T follicular helper cell (primary cell): ENCODE measurements at places on chromosomes 7 and 10.

DNA sequence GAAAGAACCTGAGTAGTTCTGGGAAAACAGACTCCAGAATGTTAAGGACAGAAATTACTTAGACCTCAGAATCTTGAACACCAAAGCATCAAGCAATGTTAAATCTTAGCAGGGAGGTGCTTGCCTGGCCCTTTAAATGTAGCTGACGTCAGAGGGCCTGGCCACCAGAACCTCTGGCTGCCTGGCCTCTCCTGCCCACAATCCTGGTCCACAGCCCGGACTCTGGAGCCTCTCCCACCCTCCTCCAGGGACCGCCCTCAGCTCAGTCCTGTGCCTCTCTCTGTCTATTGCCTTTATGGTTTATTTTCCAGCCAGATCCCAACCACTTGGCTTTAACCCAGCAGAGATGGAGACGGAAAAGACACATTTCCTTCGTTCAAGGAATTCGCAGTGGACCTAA, 42.2 kb upstream of the EGR2 start:
- no peak for DNase-seq

DNA sequence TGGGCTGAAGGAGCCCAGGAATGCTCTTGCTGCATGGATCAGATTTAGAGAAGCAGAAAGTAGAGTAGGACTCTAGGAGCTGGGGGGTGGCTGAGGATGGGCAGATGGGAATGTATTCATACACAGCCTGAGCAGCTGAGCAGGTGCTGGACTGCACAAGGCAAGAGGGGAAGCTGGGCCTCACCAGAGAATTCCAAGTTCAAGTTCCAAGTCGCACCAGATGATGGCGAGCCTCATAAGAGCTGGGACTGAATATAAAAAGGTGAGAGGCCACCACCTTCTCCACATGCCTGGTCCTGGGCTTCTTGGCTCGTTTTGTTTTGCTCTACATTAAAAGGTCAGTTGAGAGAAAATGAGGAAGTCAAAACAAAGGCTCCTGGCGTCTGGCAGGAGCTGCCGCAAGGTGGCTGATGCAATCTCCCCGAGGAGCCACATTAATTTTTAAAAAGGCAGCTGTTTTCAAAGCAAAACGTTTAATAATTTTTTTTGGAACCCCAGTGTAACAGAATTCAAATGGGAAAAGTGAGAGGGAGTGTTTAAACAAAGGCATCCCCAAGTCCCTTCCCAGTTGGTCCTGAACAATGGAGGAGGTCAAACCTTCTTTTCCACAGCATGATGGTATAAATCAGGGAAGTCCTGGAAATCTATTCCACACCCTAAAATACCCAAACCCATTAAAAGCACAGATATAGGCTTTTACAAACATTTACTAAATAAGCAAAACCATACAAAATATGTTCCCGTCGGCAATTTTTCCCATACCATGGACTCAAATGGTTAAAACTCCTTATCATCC, 9.5 kb downstream of the CYREN start:
- no peak for DNase-seq

- no peak for DNase-seq
These were observed 3.7 kb upstream of the ZNF800 start for GRCh38 chr7:127396184-127396583.

DNA sequence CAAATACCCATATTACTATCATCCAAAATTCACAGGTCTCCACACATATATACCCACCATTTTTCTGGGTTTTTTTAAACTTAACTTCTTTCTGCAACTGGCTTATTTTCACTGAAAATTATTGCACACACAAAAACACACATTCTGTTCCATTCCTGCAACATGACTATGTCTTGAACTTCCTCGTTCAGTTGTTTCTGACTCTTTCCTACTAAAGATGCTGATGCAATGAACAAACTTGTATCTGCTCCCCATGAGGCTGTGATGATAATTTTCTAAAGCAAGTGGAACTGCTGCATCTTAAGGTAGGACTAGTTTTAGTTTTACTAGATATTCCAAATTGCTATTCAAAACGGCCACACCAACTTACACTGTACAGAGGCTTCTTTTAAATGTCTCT, 77.7 kb downstream of the OSBPL3 start:
- no peak for DNase-seq

- DNase-seq: no peak
These were observed 1.9 kb upstream of the ZNF775 start for GRCh38 chr7:150377196-150377595.

DNA sequence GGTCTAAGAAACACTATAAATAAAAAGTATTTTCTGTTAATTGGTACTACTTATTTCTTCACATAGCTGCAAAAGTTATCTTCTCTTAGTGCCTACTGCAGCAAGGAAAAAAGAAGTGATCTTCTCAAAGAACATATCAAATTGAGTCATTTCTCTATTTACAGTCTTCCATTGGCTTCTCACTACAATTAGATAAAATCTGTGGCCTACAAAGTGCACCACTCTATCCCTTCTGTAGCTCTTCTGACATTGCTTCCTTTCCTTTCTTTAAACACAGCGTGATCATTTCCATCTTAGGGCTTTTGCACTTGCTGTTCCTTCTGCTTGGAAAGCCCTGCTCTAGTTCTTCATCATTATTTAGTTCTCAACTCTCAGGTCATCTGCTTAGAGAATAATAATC, 44.7 kb downstream of the MXI1 start:
- no peak for DNase-seq

DNA sequence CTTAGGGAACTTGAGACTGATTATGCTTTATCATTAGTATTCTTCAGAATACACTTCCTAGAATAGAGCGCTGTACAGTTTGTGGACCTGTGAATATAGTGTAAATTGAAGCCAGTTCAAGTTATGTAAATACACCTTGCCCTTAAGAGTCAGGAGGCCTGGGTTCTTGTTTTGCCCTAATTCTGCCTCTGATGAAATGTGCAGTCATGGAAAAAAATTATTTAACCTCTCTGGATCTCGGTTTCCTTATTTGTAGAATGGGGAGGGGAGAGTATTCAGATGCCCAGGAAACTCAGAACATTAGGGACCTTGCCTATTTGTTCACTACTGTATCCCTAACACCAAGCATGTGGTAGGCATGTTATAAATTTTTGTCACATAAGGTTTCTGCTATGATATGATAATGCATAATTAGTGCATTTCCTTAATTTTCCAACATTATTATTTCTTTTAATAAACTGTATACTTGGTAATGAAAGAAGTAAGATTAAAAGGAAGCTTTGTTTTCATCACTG, 1.3 kb downstream of the EXOC6 start:
- DNase-seq: no peak

- DNase-seq: no peak
These were observed 39.4 kb downstream of the CCNJ start for GRCh38 chr10:96082748-96083147.

DNA sequence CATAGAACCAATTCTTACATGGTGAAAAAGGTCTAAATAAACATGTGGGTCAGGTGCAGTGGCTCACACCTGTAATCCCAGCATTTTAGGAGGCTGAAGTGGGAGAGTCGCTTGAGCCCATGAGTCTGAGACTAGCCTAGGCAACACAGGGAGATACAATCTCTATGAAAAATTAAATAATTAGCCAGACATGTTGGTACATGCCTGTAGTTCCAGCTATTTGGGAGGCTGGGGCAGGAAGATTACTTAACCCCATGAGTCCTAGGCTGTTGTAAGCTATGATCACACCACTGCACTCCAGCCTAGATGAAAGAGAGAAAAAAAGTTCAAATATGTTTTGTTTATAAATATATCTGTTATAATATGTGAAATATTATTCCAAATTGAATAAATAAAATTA, 643.6 kb downstream of the IPMK start:
- DNase-seq: no peak

- no peak for DNase-seq
These were observed 184.8 kb downstream of the SEMA3A start for GRCh38 chr7:84009782-84010181.

DNA sequence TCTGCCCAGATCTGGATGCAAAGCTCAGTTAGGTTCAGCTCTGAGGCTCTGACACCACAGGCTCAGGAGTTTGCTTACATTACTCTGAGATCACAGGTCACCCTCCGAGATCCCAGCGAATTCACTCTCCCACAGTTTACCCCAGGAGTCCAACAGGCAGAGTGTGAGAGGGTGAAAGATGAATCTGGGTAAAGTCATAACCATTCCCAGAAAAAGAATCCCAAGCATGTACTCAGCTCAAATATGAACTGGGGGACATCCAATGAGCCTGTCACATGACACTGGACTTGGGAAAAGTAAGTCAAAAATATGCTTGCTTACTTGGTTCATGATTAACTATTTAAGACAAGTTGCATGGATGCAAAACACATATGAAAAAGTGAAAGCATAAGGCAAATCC, 110.3 kb upstream of the ARID5B start:
- DNase-seq: no peak

DNA sequence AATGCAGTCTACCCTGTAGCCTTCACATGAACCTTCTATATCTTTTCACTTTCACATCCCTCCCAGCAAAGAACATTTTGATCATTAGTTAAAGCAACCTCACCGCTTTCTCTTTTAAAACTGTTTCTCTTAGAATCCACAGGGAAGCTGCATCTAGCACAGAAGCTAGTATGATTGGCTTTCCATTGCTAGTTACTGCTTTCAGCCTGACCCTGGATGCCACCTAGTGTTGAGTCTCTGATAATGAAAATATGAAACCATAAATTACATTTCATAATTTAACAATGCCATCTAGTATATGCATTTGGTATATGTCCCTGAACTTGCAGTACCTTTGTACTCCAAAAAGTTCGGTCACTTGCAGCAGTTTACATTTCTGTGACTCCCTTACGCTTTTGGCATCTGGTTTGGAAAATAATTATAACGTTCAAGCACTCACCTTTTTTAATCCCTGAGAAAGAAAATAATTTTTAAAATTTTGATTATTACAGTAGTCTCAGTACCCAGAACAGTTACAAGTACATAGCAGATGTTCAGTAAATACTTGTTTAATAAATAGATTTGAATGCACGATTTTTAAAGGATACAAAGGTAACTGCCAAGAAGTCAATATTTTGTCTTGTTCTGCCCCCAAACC, 22.7 kb downstream of the CISD1 start:
- no peak for DNase-seq

DNA sequence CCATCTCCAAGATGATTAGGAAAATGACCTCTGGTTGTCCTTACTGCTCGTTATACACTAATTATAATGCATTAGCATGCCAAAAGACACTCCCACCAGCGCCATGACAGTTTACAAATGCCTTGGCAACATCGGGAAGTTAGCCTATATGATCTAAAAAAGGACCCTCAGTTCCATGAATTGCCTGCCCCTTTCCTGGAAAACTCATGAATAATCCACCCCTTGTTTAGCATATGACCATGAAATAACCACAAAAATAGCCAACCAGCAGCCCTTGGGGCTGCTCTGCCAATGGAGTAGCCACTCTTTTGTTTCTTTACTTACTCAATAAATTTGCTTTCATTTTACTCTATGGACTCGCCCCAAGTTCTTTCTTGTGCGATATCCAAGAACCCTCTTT, 41.6 kb upstream of the KCNMA1 start:
- DNase-seq: no peak

DNA sequence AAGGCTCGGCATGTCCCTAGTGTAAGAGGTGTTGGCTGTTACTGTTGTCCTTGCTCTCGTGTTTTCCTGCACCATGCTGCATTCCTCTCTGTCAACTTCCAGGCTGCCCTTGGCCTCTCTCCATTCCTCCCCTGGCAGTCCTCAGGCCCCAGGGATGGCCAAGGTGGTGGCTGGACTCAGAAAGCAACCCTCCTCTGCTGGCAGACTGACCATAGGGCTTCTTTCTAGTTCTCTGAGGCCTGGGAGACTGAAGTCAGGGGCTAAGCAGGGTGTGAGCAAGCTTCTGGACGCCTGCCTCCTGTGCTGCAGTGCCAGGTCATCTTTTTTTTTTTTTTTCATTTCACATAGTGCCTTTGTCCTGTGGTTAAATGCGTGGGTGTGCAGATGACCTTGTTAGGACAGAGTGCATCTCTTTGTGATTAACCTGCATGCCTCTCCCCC, 72.0 kb downstream of the GOLGA7B start:
- DNase-seq: no peak

DNA sequence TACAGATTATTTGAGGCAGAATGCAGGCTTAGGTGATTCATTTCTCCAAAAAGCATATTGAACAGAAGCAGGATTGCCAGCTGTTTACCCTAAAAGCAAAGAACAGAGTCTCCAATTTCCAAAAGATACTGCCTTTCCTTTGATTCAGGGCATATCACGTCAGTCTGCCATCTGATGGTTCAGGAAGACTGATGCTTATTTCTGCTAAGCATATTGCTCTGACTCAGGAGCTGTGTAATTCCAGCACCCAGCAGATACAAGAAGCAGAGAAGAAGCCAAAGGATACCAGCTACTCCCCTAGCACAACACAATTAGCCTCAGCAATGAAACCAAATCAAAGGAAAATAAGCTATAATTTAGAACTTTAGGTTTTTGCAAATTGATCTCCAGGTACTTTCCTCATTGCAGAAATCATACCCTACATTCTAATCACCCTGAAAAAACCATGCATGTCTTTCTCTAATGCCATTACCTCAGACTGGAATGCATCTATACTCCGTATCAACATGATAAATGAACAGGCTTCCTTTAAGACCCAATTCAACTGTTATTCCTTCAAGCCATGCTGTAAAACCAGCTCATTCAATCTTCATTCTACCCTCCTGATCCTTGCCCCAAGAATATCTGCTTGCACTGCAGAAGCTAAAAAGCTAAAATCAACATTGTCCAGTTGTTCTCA, 55.1 kb downstream of the ABI1 start:
- DNase-seq: no peak

- no peak for DNase-seq
These were observed 51.5 kb downstream of the ADAMTS14 start for GRCh38 chr10:70723771-70724170.

DNA sequence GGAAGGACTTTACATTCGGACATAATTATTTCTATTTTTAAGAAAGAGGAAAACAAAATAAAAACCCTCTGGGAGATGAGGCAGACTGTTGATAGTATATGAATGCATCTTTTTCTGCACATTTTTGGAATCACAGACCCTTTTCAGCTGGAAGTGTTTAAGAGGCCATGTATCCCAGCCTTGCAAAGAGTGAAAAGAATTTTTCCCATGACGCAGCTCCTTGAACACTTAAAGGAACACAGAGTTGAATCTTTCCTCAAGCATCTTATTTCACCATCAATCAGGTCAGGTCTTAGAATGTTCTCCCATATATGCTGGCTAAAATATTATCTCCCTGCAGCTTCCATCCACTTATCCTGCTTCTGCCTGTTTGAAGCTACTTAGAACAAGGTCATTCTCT, 45.9 kb upstream of the PAPSS2 start:
- no peak for DNase-seq

DNA sequence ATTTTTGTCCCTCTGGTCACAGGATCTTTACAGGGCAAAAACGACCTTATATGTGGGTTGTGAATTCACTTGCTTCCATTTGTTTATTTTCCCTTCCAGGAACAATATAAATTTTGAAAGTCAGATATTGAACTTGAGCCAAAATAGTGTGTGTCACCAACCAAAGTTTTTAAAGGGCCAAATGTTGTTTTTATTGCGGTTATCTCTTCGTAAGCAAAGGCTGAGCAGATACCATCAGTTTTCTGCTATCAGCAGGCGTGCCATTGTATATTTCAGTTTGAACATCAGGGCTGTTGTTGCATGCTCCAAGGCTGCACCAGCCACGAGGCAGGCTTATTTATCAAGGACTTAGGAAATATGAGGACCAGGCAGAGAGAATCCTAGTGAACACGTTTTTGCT, 160.3 kb downstream of the PAXIP1 start:
- no peak for DNase-seq
